T-helper 1 cell (primary cell): ENCODE measurements at places on chromosomes 5 and 9.

DNA sequence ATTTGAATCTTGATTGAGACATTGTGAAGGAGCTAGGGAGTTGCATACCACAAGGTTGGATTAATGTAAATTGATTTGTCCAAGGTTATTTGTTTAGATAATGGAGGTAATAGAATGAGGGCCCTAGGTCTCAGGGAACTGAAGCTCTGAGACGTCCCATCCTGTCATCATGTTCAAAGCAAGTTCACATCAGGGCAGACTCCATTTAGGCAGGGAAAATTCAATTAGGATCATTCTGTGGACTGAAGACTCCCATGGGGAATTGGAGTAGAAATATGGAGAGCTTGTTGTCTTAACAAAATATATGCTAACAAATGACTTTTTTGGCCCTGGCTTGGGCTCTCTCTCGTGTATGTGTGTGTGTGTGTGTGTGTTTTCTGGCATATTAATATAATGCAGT lies 722.0 kb upstream of the ADAMTS16 start:
- DNase-seq = no peak

DNA sequence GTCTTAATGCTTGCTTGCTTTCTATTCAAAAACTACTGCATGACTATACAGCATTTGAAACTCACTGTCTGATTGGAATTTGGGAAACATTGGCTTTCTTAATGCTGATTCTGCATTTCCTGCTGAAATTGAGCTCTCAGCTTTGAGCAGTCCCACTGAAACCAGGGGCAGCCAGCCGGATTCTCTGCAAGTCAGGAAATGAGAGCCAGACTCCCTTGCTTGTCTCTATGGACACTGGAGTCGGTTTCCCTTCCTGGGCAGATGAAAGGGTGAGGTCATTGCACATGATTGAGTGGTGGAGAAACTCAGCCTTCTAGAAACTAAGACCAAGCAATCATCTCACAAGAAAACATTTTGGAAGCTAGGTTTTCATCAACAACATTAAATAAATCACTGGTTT lies 119.7 kb upstream of the SPATA31C2 start:
- no peak for DNase-seq

- DNase-seq = no peak
These were observed 23.4 kb upstream of the ANKRD18A start for GRCh38 chr9:38643815-38644173.

- DNase-seq = no peak
These were observed 45.6 kb downstream of the AOPEP start for GRCh38 chr9:94772144-94772543.

- DNase-seq = no peak
These were observed 23.4 kb upstream of the MAMDC2 start for GRCh38 chr9:70020217-70020616.

DNA sequence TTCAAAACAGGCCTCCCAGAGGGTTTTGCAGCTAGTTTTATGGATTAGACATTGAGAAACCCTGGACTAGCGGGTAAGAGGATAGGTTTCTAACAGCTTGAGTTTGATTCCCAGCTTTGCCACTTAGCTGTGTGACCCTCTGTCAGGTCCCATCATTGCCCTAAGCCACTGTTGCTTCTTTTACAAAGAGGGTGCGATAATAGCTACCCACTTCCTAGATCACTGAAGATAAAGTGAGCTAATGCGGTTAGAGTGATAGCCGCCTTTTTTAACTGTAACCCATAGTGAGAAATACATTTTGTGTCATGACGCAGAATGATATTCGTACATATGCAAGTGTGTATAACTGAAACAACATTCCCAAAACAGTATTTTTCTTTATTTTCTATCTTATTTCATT lies 40.3 kb downstream of the CSF1R start:
- DNase-seq = no peak

GRCh38 chr9:127873886-127874285 lies 3.6 kb downstream of the AK1 start:
- DNase-seq = no peak

- no peak for DNase-seq
These were observed 36.1 kb downstream of the DAP start for GRCh38 chr5:10724781-10725507.

DNA sequence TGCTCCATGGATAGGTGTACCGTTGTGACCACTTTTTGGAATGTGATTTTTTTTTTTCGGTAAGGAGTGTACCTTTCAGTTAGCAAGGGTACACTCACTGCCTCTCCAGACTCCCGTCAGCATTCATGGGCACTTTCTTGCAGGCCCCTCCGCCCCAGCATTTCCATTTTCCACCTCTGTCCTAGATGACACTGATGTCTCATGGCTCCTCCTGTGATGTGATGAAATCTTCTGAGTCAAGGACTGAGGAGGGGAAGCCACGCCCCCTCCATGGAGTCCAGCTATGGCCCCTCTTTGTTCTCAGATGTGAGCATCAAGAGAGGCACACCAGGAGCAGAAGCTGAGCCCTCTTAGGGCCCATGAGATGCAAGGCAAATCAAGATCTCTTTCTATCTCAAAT lies 61.8 kb downstream of the CTSL start:
- DNase-seq = no peak

DNA sequence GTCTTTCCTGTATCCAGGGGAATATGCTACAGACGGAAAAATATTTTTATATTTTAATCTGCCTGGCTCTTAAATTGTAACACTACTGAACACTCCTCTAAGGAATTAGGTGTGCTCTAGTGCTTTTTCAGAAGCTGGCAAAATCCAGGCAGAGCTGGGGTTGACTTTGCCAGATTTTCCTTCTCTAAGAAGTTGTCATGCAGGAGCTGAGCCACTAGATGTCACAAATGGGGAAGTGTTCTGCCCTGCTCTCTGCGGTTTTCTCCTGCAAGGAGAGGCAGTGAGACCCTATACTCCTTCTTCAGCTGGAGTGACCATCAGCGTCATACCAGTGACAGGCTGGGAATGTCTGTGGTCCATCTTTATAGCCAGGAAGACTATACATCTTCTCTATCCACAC lies 112.5 kb downstream of the HAPLN1 start:
- no peak for DNase-seq
